ENCODE measurements at places on chromosomes 5 and 9. TPM values are rescaled to one million over a fixed set of nuclear protein-coding genes. Genes with fewer than 3 reads are reported as not detected.

C9 gene
- 0.43 TPM for total RNA-seq

RAB3C gene
- total RNA-seq = 1.1 TPM

SH3TC2 gene
- total RNA-seq = 3.3 TPM

CHSY3 gene
- 6.7 TPM for total RNA-seq

CRHBP gene
- total RNA-seq = 0.37 TPM

ACER2 gene
- 4.9 TPM for total RNA-seq

ZCCHC9 gene
- total RNA-seq = 18.0 TPM

ZNF484 gene
- total RNA-seq = 27.8 TPM

ZCCHC10 gene
- total RNA-seq = 23.7 TPM

OTULINL gene
- total RNA-seq = 59.9 TPM

MBLAC2 gene
- total RNA-seq = 4.6 TPM

SV2C gene
- 0.40 TPM for total RNA-seq

PCDHGA8 gene
- total RNA-seq = 7.3 TPM

FGF18 gene
- total RNA-seq = 3.1 TPM

CD74 gene
- total RNA-seq = 1,061 TPM

SAXO1 gene
- 0.54 TPM for total RNA-seq

IL4 gene
- total RNA-seq = not detected

FOXI1 gene
- not detected for total RNA-seq

LCP2 gene
- 73.0 TPM for total RNA-seq

GAPT gene
- 5.1 TPM for total RNA-seq

ARHGEF37 gene
- 4.5 TPM for total RNA-seq

TGFBR1 gene
- 73.2 TPM for total RNA-seq

HARS2 gene
- 24.6 TPM for total RNA-seq

CARD9 gene
- 15.2 TPM for total RNA-seq

ADRA1B gene
- total RNA-seq = 1.5 TPM

CNTFR gene
- 1.8 TPM for total RNA-seq

STPG3 gene
- total RNA-seq = not detected

FAM170A gene
- not detected for total RNA-seq

SELENOP gene
- 439 TPM for total RNA-seq
